WTC11 (cell line): ENCODE measurements at places on chromosomes 6 and 20.
A peak's percentile ranks its signal among the peaks of the same experiment; 100 is the strongest.

GRCh38 chr20:64144144-64144912, 19.9 kb upstream of the MYT1 start:
- no peak overlapping the region for H3K4me3 ChIP-seq
- H3K27me3 ChIP-seq = no peaks in the 10 kb centered on the region; the same call in 1 of the 2 replicates
- H3K4me1 ChIP-seq = 0 out of 2 replicates have a peak, but pooled peaks cover 5% of the 10 kb centered on the region
- H3K36me3 ChIP-seq = peaks cover 21% of the 10 kb centered on the region
- H3K27ac ChIP-seq = no peak overlapping the region
- DNase-seq = no peak

- no peak overlapping the region for H3K4me3 ChIP-seq
- H3K36me3 ChIP-seq = peaks cover 7% of the 10 kb centered on the region
- peaks cover 99% of the 10 kb centered on the region for H3K27me3 ChIP-seq
- peaks cover 43% of the 10 kb centered on the region for H3K4me1 ChIP-seq
- DNase-seq = no peak
- H3K27ac ChIP-seq = no peak overlapping the region
Observed at GRCh38 chr6:29558439-29559079, 973 bp downstream of the UBD start.

- peak overlapping the region; percentile 18; the same call in 1 of the 2 replicates for H3K4me3 ChIP-seq
- DNase-seq = peak; percentile 44
- H3K36me3 ChIP-seq = no peaks in the 10 kb centered on the region
- H3K27me3 ChIP-seq = peaks cover 23% of the 10 kb centered on the region
- H3K4me1 ChIP-seq = peaks cover 33% of the 10 kb centered on the region
Observed at GRCh38 chr6:168131464-168132415, 52.7 kb upstream of the FRMD1 start.

DNA sequence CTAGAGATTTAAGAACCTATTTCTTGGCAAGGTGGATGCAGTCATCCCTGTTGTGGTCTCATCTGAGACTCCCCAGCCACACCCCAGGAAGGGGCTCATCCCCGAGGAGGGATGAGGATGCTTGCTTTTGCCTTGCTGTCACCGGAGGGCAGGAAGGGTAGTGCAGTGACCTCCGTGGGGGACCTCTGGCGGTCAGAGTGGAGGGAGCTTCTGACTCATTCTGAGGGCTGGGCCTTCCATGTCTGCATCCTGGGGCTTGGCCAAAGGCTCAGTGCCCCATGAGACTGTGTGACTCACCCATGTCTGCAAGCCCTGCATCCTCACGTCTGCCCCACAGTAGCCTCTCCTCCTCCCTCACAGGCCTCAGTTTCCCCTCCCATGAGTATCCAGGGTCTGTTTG, 38.7 kb downstream of the UQCC2 start:
- H3K36me3 ChIP-seq = peaks cover 35% of the 10 kb centered on the region
- no peaks in the 10 kb centered on the region for H3K4me1 ChIP-seq
- no peak overlapping the region for H3K4me3 ChIP-seq

DNA sequence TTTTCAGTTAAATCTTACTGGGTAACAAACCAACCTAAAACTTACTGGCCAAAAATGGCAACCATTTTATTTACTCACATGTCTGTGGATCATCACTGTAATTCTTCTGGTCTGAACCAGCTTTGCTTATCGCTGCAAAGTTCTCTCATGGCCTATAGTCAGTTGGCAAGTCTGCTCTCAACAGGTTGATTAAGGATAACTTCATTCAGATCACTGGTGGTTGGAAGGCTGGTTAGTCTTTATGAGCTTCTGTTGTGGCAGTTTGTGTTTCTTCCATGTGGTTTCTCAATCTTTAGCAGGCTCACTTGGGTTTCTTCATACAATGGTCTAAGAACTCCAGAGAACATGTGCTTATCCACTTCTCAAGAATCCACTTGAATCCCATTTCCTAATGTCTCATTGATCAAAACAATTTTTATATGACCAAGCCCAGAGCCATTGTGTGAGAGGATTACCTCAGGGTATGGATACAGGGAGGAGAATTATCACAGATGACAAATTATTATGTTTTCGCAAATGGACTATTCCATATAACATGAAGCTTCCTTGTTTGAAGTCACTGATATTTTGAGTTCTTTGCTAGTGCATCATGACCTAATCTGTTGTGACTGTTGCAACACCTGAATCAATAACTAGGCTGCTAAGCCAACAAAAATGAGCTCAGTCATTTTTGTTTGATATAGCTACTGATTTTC, 155.4 kb upstream of the BMP2 start:
- no peak overlapping the region for H3K4me3 ChIP-seq
- no peak overlapping the region; the same call in 1 of the 2 replicates for H3K27ac ChIP-seq
- H3K4me1 ChIP-seq = no peaks in the 10 kb centered on the region
- no peaks in the 10 kb centered on the region for H3K27me3 ChIP-seq
- no peaks in the 10 kb centered on the region for H3K36me3 ChIP-seq

GRCh38 chr6:56759521-56759920, 116.8 kb upstream of the DST start:
- peak overlapping the region; percentile 82 for H3K27ac ChIP-seq
- H3K36me3 ChIP-seq = no peaks in the 10 kb centered on the region
- H3K4me1 ChIP-seq = peaks cover 65% of the 10 kb centered on the region
- H3K27me3 ChIP-seq = no peaks in the 10 kb centered on the region

- H3K4me1 ChIP-seq = peaks cover 11% of the 10 kb centered on the region
- no peak for DNase-seq
- H3K4me3 ChIP-seq = no peak overlapping the region
- no peaks in the 10 kb centered on the region for H3K36me3 ChIP-seq
- H3K27me3 ChIP-seq = no peaks in the 10 kb centered on the region; the same call in 1 of the 2 replicates
- no peak overlapping the region for H3K27ac ChIP-seq
Observed at GRCh38 chr6:111832833-111833418, 40.3 kb downstream of the FYN start.

DNA sequence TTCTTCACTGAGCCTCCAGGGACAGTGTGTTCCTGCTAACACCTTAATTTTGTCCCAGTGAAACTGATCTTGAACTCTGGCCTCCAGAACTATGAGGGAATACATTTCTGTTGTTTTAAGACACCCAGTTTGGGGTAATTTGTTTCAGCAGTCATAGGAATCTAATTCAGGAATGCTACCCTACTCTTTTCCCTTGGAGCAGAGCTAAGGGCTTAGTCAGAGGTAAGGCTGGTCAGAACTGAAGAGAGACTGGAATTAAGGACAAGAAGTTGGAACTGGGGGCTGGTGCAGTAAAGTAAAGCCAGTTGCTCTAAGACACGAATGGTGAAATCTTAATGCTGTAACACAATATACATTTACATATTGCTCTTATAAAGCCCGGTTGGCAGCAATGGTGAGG, 809.7 kb downstream of the MAFB start:
- H3K27ac ChIP-seq = no peak overlapping the region
- no peak overlapping the region for H3K4me3 ChIP-seq
- no peak for DNase-seq
- H3K27me3 ChIP-seq = no peaks in the 10 kb centered on the region
- peaks cover 14% of the 10 kb centered on the region for H3K36me3 ChIP-seq

- H3K27me3 ChIP-seq = no peaks in the 10 kb centered on the region; the same call in 1 of the 2 replicates
- H3K36me3 ChIP-seq = peaks cover 7% of the 10 kb centered on the region
- H3K4me3 ChIP-seq = no peak overlapping the region
- no peak for DNase-seq
- peak overlapping the region; percentile 57; the same call in 1 of the 2 replicates for H3K27ac ChIP-seq
Observed at GRCh38 chr6:115819506-115819905, 241.2 kb downstream of the FRK start.

GRCh38 chr20:38790200-38791053, 15.1 kb upstream of the PPP1R16B start:
- H3K27ac ChIP-seq = no peak overlapping the region
- H3K4me3 ChIP-seq = no peak overlapping the region
- H3K27me3 ChIP-seq = peaks cover 5% of the 10 kb centered on the region; the same call in 1 of the 2 replicates

DNA sequence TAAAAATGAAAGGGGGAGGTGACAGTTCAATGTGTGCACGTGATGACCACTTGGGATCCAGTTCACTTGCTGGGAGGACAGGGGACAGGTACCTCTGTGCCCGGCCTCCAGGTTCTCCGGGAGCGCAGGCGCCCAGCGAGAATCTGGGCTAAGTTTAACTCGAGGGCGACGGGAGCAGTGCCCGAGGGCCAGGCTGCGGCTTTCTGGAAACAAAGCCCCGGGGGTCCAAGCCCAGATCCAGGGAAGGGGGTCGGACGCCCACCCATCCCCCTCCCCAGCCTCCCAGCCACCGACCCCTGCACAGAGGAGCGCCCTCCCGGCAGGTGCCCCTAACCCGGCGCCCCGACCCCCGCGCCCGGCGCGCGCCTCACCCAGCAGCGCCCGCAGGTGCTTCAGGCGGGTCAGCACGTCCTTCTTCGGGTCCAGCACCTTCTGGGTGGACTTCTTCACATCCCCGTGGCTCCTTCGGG, 405 bp downstream of the RALGAPA2 start:
- no peaks in the 10 kb centered on the region for H3K36me3 ChIP-seq
- DNase-seq = peak; percentile 36
- peaks cover 17% of the 10 kb centered on the region for H3K4me1 ChIP-seq
- peak overlapping the region; percentile 86 for H3K4me3 ChIP-seq

DNA sequence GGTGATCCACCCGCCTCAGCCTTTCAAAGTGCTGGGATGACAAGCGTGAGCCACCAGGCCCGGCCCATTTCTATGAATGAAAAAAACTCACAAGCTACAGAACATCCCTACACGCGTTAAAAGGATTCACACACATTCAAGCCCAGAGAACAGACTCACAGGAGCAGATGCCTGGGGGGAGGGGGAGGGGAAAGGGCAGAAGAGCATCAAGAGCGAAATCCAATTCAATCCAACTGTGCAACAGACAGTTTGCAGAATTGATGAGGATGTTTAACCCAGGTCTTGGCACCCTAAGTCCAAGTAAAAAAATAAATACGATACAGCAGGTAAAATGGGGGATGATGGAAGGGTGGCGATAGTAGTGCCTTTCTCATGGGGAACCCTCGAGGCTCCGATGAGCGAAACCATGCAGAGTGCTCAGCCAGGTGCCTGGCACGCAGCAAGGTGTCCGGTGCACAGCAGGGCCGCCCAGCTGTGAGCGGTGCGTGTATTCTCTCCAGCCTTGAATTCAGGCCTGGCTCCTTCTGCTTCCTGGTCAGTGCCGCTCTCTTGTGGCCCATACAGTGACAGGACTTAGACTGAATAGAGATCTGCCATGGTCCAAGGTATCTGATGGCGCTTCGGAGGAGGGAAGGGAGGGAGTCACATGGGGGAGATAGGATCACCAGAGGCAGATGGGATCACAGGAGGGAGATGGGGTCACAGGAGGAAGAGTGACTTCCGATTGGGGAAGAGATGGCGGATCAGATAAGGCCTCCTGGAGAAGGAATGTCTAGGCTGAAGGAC, 35.4 kb upstream of the ANGPT4 start:
- DNase-seq = no peak
- no peaks in the 10 kb centered on the region for H3K36me3 ChIP-seq
- no peaks in the 10 kb centered on the region for H3K4me1 ChIP-seq

DNA sequence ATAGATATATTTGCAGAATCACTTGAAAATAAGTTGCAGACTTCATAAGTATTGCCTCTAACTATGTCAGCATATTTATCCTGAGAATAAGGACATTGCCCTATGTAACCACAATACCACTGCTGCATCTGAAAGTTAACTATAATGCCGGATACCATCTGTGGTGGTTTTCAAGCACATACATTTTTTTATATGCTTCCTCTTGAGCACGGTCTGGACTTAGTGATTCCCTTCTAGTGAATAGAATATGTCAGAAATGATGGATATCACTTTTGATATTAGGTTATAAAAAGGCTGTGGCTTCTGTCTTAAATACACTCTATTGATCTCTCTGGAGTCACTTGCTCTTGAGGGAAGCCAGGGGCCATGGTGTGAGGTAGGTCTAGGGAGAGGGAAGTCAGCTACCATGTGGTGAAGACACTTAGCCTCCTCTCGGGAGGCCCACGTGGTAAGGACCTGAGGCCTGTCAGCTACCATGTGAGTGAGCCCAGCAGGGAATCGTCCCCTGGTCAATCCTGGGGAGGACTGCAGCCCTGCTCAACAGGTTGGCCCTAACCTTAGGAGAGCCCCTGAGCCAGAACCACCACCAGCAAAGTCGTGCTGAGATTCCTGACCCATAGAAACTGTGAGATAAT, 57.5 kb downstream of the CCDC170 start:
- H3K27ac ChIP-seq = no peak overlapping the region
- no peak overlapping the region for H3K4me3 ChIP-seq
- no peaks in the 10 kb centered on the region for H3K27me3 ChIP-seq
- H3K36me3 ChIP-seq = 0 out of 2 replicates have a peak, but pooled peaks cover 2% of the 10 kb centered on the region
- no peak for DNase-seq

DNA sequence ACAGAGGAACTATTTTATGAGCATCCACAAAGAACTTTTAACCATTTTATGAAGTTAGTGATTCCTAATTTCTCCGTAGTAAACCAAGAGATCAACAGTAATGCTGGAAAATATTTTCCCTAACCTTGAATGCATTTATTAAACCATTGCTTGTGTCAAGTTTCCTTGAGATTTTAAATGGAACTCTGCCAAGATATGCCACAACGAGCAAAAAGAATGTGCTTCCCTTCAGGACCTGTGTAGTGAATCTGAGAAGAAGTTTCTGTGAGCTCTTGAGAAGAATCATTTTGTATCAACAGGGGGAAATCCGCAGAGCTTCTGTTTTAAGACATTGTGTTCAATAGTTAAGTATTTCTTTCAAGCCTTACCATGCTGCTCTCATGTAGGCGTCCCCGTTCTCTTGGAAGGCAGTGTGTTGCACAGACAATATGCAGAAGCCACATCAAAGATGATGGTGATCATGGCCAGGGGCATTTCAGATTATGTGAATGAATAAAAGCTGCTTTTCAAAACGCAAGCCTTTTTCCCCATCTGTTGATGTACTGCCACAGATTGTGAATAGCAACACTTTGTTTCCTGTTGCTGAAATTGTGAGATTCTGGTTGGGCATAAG, 439.8 kb downstream of the BMP2 start:
- H3K4me1 ChIP-seq = no peaks in the 10 kb centered on the region
- no peak for DNase-seq
- H3K27me3 ChIP-seq = no peaks in the 10 kb centered on the region
- H3K36me3 ChIP-seq = no peaks in the 10 kb centered on the region

GRCh38 chr6:151209071-151209831, 30.5 kb upstream of the AKAP12 start:
- DNase-seq = no peak
- peaks cover 21% of the 10 kb centered on the region for H3K36me3 ChIP-seq
- no peak overlapping the region for H3K4me3 ChIP-seq
- H3K4me1 ChIP-seq = no peaks in the 10 kb centered on the region
- H3K27me3 ChIP-seq = no peaks in the 10 kb centered on the region; the same call in 1 of the 2 replicates

- no peak overlapping the region for H3K27ac ChIP-seq
- H3K4me3 ChIP-seq = no peak overlapping the region
- DNase-seq = no peak
- peaks cover 2% of the 10 kb centered on the region; the same call in 1 of the 2 replicates for H3K4me1 ChIP-seq
Observed at GRCh38 chr6:39924283-39924682, 10.0 kb downstream of the MOCS1 start.
